ENCODE measurements at places on chromosomes 12 and 14.

DNA sequence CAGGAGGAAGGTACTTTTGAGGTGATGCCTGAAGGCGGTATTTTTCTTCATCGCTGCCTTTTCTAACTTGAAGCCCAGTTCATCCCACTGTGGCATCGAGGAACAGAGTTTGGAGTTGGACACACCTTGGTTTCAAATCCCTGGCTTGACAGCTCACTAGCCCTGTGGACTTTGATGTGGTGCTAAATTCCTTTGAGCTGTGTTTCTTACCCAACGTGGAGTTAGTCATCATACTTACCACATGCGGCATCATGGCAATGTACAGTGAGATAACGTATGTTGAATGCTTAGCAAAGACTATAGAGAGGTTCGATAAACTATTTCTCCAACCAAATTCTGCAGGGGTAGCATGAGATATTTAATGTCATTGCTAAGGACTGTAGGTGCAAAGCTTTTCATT lies 3.4 kb downstream of the PLEKHG3 start:
- no peak for DNase-seq

GRCh38 chr14:74955229-74956026 lies at the start of gene PGF:
Gene PGF (minus strand): TSS chr14:74955597. CDS start chr14:74955242, 355 bp downstream.
- DNase-seq = no peak

- no peak for DNase-seq
Measured at GRCh38 chr12:94290353-94290752, 142.0 kb downstream of the PLXNC1 start.

DNA sequence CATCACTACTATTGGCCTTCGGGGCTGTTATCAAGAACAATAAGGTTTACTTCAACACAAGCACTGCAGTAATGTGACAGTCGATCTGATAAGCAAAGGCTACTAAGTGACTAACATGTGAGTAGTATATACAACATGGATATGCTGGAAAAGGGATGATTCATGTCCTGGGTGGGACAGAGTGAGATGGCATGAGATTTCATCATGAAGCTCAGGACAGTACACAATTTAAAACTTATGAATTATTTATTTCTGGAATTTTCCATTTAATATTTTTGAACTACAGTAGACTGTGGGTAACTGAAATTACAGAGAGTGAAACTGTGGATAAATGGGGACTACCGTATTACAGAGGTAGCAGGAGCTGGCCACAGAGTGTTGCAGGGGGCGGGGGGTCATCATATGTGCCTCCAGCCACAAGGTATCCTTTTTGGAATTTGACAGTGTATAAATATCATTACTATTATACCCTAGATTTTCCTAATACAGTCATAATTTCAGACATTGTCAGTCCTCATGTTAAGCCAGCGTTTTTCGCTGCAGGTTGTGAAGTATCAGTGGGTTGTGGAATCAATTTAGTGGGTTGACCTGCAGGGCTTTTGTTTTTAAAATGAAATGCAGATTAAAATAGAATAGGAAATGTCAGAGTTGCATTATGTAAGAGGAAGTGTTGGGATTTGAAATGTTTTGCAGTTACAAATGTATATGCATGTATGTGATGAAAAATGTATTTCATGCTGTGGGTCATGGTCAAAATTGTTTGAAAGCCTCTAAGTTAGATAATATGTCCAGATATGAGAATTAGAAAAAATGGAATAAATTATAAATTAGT lies 148.0 kb upstream of the NUDT4 start:
- DNase-seq = no peak

DNA sequence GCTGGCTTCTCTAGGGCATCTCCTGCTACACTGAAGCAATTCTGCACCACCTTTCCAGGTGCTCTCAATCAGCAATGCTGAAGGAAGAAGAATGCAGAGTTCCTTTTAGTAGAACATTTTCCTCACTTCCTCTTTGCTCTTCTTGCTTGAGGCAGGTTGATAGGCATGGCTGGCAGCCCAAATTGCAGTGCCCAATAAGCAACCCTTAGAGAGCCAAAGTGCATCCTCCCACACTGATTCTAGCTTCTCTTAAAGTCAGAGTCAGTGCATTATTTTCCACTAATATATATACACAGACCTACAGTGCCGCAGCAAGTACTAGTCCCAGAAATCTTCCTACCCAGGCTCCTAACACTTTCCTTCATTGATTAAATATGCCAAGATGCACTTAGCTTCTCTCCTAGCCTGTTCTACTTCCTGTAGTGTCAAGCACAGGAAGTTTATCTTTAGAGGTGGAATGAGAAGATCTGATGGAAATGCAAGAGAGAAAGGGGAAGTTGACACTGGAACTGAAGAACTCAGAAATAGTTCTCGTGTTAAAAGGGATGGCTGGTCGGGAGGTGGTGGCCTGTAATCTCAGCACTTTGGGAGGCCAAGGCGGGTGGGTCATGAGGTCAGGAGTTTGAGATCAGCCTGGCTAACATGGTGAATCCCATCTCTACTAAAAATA lies 132.7 kb downstream of the SSPN start:
- DNase-seq = no peak

GRCh38 chr14:97878727-97879126 lies 1081.5 kb downstream of the VRK1 start:
- no peak for DNase-seq

- DNase-seq = no peak
Measured at GRCh38 chr14:36625436-36625835, 36.2 kb upstream of the PAX9 start.

GRCh38 chr12:92513231-92513730 lies 189.5 kb upstream of the PLEKHG7 start:
- DNase-seq = no peak

- DNase-seq = no peak
Measured at GRCh38 chr12:103884316-103884715, 43.3 kb upstream of the NT5DC3 start.

GRCh38 chr14:100602621-100603230 lies 15.5 kb upstream of the BEGAIN start:
- DNase-seq = no peak

- no peak for DNase-seq
Measured at GRCh38 chr14:32666308-32666707, 272.4 kb upstream of the NPAS3 start.

DNA sequence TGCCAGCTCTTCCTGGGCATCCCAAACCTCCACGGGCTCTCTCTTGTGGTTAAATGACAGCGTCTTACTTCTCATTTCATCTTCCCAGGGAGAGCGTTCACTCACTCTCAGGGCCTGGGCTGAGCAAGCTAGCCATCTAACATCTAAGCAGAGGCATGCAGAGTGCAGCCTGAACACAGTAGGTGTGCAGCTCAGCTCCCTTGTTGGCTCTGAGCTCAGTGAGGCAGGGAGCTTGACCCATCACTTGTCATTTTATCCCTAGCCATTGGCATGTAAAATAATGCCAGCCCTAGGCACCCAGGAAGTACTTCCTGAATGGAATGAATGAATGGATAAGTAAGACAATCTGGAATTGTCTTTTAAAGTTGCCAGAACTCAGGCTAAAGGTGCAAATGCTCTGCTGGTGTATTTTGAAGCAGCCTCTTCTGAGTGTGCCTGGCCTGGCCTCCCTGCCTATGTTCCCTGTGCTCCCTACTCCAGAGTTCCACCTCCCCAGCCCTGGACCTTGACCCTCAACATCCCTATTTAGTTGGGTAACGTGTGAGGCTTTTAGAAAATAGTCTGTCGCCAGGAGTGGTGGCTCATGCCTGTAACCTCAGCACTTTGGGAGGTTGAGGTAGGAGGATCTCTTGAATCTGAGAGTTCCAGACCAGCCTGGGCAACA lies 9.5 kb upstream of the MEG3 start:
- no peak for DNase-seq

DNA sequence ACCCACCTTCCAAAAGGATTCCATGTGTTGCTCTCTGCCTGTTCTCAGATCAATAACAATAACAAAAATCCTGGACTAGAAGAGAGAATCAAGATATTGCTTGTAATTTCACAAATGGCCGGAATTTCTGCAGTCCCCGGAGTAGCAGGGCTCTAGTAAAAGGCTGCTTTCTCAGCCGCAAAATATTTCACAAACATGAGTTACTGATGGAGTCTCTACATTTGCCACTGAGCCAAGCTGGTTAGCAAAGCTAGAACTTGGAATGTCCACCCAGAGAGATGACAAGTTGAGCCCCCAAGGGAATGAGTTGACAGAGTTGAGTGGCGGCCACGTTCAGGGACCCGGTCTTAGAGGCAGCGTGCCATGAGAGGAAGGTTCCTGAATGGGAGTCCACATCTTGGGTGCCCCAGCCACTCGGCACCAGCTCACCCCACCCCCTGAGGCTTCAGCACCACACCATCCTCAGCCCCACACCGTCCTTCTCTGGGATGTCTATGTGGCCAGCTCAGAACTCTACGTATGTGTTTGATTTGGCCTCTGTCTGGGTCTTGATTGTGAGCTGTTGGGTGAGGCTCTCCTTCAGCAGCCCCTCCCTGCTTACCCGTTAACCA lies 15.9 kb downstream of the FBLN5 start:
- no peak for DNase-seq

DNA sequence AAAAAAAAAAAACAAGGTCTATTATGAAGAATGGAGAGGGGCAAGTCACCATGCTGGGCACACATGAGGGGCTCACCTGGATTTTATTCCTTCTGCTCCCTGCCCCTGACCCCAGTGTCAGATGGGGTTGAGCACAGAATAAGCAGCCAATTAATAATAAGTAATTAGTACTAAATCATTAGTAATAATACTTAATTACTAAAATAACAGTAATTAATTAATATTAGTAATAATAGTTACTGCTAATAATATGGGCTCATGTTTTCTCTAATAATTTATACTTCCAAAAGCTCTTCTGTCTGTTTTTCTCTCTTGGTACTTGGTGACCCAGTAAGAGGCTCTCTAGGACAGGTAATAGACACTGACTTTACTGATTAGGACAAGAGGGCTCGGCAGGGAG lies 360.9 kb downstream of the VRK1 start:
- no peak for DNase-seq

DNA sequence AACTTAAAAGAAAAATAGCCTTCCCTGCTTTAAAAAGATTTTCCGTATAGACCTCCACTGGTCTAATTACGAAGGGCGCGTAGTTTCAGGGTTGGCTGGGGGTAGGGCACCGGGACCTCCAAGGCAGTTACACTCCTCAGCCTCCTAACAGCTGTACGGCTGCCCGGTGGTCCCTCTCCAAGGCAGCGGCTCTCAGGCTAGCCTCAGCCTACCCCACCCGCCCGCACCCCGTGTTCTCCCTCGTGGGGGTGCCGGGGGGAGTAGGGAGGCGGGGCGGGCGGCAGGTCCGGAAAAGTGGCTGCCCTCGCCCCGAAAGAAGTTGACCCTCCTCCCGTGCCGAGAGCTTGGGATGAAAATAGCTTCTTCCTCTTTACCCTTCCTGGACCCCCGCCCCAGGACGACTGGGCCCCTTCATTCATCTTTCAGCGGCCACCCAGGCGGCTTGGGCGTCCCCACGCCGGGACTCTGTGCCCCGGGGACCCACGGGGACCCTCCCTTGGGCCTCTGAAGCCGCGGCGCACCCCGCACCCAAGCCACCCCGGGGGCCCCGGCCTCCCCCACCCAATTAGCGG lies 991 bp upstream of the RCOR1 start:
- DNase-seq = no peak

DNA sequence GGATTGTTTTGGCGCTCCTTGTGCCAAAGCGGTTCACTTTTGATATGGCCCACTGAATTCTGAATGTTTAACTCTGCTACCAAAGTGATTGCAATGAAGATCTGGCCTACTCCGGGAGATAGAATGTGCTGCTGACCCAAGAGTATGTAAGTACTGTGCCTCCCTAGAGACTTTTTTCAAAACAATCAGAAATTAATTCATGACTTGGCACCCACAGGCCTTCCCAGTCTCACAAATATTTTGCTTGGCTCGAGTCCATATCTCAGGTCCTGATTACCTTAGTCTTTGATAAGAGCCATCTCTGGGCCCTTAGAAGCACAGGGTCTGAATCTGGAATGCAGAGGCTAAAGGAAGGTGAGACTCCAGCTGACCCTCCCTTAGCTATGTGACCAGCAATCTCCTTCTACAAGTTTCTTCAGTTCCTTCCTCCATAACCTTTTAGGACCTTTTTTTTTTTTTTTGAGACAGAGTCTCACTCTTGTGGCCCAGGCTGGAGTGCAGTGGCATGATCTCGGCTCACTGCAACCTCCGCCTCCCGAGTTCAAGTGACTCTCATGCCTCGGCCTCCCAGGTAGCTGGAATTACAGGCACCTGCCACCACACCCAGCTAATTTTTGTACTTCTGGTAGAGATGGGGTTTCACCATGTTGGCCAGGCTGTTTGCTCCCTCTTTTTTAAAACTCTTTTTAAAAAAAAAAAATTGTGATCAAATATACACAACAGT lies 49.5 kb upstream of the METAP2 start:
- no peak for DNase-seq

GRCh38 chr14:72657214-72657921 lies 236.5 kb downstream of the DPF3 start:
- DNase-seq = no peak

DNA sequence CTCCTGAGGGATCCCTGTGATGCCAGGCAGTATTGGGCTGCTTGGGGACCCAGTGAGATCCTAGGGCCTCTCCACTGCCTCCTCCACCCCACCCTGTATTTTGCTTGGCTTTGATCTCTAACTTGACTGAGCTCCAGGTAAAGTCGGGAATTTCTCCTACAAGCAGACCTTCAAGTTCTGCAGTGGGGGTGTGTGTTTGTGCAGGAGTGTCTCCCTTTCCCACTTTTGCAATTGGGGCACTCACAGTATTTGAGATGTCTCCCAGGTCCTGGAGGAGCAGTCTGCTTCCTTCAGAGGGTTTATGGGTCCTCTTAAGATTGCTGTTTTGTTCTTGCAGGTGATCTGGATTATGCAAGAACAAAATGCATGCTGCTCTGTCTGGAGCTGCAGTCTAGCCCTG lies 68.9 kb downstream of the ALG10B start:
- no peak for DNase-seq

- no peak for DNase-seq
Measured at GRCh38 chr12:51434305-51434704, 9.7 kb downstream of the SLC4A8 start.

DNA sequence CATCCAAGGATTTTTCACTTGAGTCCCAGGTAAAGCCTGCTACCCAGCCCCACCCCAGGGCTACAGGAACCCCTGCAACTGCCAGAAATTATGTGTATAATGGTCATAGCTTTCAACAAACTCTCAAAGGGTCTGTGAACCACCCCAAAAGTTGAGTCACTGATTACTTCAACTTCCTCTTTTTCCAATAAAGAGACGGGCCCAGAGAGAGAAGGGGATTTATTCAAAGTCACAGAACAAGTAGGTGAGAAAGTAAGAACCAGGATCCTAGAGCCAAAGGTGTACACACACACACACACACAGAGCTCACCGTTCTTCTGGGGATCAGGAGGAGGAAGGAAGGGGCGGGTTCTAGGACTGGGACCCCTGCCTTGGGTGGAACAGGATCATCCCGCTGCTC lies 4.8 kb upstream of the ITPK1 start:
- no peak for DNase-seq

DNA sequence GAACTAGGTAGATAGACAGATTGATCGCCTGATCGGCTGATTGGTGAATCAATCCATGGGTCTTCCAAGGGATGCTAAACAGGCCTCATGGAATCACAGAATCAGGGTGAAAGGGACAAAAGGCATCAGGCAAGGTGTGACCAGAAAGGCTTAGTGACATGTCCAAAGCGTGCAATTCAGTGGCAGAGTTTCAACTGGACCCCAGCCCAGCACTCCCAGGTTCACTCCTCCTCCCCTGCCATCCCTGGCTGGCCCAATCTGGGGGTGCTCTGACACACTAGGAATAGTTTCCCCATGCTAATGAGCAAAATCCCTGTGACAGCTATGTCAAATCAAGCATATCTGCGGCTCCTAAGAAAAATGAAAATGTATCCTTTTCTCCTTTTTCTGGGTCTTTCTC lies 50.4 kb downstream of the NINJ2 start:
- DNase-seq = no peak

Data from stimulated activated CD8-positive, alpha-beta memory T cell treated with anti-CD3 and anti-CD28 coated beads, Interleukin-12 subunit alpha, Interleukin-12 subunit beta, amount 100 ng/mL, for 4 hours (primary cell).